ENCODE measurements at places on chromosomes 7 and 10. TPM values are rescaled to one million over a fixed set of nuclear protein-coding genes. Genes with fewer than 3 reads are reported as not detected.

GRCh38 chr10:121500701-121501332 lies 97.4 kb downstream of the FGFR2 start:
- no peaks in the 10 kb centered on the region for H3K36me3 ChIP-seq
- H3K4me1 ChIP-seq: peaks cover 4% of the 10 kb centered on the region
- H3K4me3 ChIP-seq: no peak overlapping the region
- H3K27me3 ChIP-seq: no peaks in the 10 kb centered on the region
- no peak for DNase-seq
- no peak overlapping the region for H3K27ac ChIP-seq

DNA sequence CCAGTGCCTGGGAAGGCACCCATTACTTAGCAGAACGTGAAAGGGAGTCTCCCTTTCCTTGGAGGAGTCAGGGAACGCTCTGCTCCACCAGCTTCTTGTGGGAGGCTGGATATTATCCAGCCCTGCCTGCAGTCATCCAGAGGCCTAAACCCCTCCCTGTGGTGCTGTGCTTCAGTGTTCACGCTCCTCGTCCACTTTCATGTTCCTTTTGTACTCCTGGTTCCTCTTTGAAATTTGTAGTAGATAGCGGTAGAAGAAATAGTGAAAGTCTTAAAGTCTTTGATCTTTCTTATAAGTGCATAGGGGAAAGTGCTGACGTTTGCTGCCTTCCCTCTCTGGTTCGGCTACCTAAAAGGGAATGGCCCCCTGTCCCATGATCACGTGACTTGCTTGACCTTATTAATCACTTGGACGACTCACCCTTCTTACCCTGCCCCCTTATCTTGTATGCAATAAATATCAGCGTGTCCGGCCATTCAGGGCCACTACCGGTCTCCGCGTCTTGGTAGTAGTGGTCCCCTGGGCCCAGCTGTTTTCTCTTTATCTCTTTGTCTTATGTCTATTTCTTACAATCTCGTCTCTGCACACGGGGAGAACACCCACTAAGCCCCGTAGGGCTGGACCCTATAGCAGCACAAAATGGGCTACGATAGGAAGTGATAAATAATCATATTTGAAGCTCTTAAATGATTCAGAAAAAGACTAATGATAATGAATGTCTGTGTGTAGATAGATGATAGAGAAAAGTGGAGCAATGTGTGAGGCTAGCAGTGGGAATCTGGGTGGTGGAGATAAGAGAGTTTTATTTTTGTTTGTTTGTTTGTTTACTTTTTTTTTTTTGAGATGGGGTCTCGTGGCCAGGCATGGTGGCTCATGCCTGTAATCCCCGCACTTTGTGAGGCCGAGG lies 5.8 kb upstream of the ESYT2 start:
- no peak for DNase-seq
- no peak overlapping the region for H3K4me3 ChIP-seq
- H3K4me1 ChIP-seq: peaks cover 5% of the 10 kb centered on the region
- no peak overlapping the region for H3K27ac ChIP-seq
- no peaks in the 10 kb centered on the region for H3K36me3 ChIP-seq
- H3K27me3 ChIP-seq: no peaks in the 10 kb centered on the region

DNA sequence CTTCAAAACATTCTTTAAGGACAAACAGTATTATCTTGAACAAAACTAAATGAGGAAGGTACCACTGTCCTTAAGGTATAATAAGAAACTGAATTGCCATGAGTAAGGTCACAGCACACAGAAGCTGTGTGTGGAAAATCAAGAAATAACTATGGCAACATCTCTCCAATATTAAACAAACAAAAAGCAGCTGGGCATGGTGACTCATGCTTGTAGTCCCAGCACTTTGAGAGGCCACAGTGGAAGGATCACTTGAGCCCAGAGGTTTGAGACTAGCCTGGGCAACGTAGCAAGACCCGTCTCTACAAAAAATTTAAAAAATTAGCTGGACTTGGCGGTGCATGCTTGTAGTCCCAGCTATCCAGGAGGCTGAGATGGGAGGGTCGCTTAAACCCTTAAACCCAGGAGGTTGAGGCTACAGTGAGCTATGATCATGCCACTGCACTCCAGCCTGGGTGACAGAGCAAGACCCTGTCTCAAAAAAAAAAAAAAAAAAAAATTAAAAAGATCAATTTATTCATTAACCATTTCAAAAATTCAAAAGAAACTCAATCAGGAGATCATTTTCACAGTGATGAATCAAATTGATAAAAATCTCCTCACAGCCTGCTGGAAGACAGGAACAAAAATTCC lies 195.4 kb downstream of the SKIDA1 start:
- H3K36me3 ChIP-seq: no peaks in the 10 kb centered on the region
- H3K27ac ChIP-seq: no peak overlapping the region
- DNase-seq: no peak
- no peaks in the 10 kb centered on the region for H3K4me1 ChIP-seq
- no peak overlapping the region for H3K4me3 ChIP-seq

GRCh38 chr7:140033036-140033435 lies 29.7 kb downstream of the PARP12 start:
- H3K27me3 ChIP-seq: no peaks in the 10 kb centered on the region
- DNase-seq: no peak
- no peak overlapping the region for H3K27ac ChIP-seq

Gene BLNK
- total RNA-seq: 16.4 TPM

Gene TMEM196
- not detected for total RNA-seq
